ENCODE measurements at places on chromosomes 4 and X.

DNA sequence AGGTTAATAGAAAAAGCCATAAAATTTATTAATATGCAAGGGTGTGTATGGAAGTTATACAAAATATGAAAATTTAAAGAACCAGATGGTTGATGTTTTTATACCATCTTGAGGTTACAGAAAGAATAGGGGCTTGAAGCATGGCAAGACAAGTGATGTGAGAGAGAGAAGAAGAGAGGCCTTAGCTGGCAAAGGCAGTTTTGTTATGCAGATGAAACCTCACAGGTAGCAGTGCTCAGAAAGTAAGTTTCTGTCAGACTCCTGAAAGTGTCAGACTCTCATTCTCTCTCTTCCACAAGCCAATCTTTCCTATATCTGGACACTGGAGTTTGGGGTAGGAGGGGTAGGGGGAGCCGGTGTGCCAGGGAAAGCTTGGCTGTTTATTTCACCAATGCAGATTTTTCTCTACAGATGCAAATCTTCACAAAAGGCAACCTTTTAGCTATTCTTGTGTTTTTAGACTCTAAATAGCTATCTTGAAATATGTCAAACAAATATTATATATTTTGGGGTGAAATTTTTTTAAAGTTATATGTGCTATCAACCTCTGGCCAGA, 124.5 kb downstream of the CFAP299 start:
- H3K27ac ChIP-seq = no peak overlapping the region
- no peak for DNase-seq
- H3K36me3 ChIP-seq = peaks cover 13% of the 10 kb centered on the region
- peaks cover 11% of the 10 kb centered on the region for H3K4me1 ChIP-seq

DNA sequence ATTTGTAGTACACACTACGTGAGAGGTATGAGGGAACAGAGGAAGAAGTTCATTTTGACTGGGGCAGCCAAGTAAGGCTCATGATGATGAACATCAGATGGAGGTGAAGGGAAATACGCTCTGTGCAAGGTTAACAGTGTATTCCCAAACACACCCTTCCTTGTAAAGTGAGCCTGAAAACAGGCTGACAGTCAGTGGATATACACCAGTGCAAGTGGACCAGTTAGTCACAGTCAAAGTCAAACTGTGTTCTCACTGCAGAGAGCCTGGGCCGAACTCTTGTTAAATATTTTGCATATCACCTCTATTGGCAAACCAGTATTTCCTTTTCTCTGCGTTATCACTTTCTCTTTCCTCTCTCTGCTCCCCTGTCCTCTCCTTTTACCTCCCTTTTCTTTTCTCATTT, 23.4 kb upstream of the RHOH start:
- DNase-seq = no peak
- H3K36me3 ChIP-seq = peaks cover 3% of the 10 kb centered on the region
- H3K27ac ChIP-seq = peak overlapping the region; percentile 54
- no peaks in the 10 kb centered on the region for H3K27me3 ChIP-seq

GRCh38 chr4:80072228-80072743, 743 bp downstream of the ANTXR2 start:
- peaks cover 71% of the 10 kb centered on the region for H3K4me1 ChIP-seq
- H3K4me3 ChIP-seq = peak overlapping the region; percentile 95
- no peaks in the 10 kb centered on the region for H3K27me3 ChIP-seq
- peak overlapping the region; percentile 89 for H3K27ac ChIP-seq

DNA sequence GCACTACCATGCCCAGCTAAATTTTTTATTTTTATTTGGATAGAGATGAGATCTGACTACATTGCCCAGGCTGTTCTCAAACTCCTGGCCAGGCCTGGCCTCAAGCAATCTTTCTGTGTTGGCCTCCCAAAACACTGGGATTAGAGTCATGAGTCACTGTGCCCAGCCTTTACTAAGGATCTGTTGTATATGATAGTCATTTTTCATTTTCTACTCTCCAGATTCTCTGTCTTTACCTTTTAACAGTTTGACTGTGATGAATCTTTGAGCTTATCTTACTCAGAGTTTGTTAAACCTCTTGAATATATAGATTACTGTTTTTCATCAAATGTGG, 161.8 kb downstream of the FNIP2 start:
- peaks cover 6% of the 10 kb centered on the region for H3K36me3 ChIP-seq
- no peak for DNase-seq
- H3K4me3 ChIP-seq = no peak overlapping the region
- H3K27ac ChIP-seq = no peak overlapping the region
- peaks cover 11% of the 10 kb centered on the region for H3K4me1 ChIP-seq
- H3K27me3 ChIP-seq = no peaks in the 10 kb centered on the region

- no peaks in the 10 kb centered on the region for H3K27me3 ChIP-seq
- no peaks in the 10 kb centered on the region for H3K36me3 ChIP-seq
- H3K4me1 ChIP-seq = no peaks in the 10 kb centered on the region
Observed at GRCh38 chr4:132001542-132001941, 1147.6 kb upstream of the PCDH10 start.

GRCh38 chrX:48703642-48704481, 7.3 kb downstream of the SUV39H1 start:
- DNase-seq = no peak
- H3K27ac ChIP-seq = no peak overlapping the region
- H3K27me3 ChIP-seq = no peaks in the 10 kb centered on the region
- peaks cover 49% of the 10 kb centered on the region for H3K36me3 ChIP-seq
- peaks cover 33% of the 10 kb centered on the region for H3K4me1 ChIP-seq

DNA sequence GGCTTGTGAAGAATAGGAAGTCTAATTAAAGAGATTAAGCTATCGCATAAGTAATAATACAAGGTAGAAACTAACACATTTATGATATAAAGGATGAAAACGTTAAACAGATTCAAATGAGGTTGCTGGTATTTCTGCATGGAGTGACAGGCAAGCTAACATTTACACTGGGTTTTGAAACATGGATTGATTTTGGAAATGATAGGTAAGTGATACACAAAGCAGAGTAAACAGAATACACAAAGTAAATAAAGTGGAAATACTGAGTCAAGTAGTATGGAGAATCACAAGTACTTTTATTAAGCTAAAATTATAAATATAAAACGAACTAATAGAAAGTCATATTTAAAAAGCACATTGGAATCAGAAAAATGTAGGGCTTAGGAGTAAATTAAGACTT, 665.3 kb downstream of the STPG2 start:
- no peak overlapping the region for H3K27ac ChIP-seq
- no peak for DNase-seq
- H3K27me3 ChIP-seq = no peaks in the 10 kb centered on the region
- H3K36me3 ChIP-seq = no peaks in the 10 kb centered on the region
- no peaks in the 10 kb centered on the region for H3K4me1 ChIP-seq

DNA sequence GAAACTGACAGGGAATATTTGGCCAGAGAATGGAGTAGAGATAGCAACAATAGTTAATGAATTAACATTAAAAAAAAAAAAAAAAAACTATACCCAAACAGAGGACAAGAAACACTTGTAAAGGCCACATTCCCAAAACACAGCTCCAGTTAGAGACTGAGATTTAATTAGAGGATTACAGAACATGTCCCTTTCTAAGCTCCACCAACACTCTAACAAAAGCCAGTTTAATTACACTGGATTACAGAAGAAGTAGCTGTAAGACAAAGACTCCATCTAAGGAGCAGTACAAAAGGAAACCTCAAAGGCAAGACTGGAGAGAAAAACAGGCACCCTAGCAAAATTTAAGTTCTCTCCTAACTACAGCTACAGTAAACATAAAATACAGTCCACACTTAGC, 1247.7 kb upstream of the AGA start:
- DNase-seq = no peak
- H3K4me3 ChIP-seq = no peak overlapping the region
- H3K27me3 ChIP-seq = no peaks in the 10 kb centered on the region

- H3K27me3 ChIP-seq = no peaks in the 10 kb centered on the region
- no peaks in the 10 kb centered on the region for H3K4me1 ChIP-seq
- no peak for DNase-seq
- H3K4me3 ChIP-seq = no peak overlapping the region
- no peaks in the 10 kb centered on the region for H3K36me3 ChIP-seq
- no peak overlapping the region for H3K27ac ChIP-seq
Observed at GRCh38 chr4:16739997-16740624, 158.3 kb downstream of the LDB2 start.

DNA sequence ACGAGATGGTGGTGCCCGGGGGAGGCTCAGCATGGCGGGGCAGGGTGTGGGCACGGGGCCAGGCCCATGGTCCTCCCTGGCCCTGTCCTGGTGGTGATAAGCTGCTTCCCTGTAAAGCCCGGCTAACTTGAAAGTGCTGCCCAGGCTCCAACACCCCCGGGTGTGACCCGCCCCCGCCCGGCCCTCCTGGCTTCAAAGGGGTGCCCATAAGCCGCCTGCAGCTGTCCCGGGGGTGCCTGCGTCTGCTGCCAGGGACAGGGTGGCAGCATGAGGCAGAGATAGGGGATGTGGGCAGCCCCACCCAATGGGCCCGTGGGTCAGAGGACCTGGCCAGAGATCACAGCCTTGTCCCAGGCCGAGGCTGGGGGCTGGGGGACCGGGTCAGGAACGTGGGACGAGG, 18.1 kb downstream of the FGFRL1 start:
- no peaks in the 10 kb centered on the region for H3K27me3 ChIP-seq
- H3K4me1 ChIP-seq = peaks cover 5% of the 10 kb centered on the region
- H3K27ac ChIP-seq = no peak overlapping the region

- DNase-seq = no peak
- no peaks in the 10 kb centered on the region for H3K36me3 ChIP-seq
- no peak overlapping the region for H3K4me3 ChIP-seq
- H3K27ac ChIP-seq = no peak overlapping the region
- no peaks in the 10 kb centered on the region for H3K4me1 ChIP-seq
Observed at GRCh38 chr4:154911097-154911496, 130.0 kb downstream of the RBM46 start.

DNA sequence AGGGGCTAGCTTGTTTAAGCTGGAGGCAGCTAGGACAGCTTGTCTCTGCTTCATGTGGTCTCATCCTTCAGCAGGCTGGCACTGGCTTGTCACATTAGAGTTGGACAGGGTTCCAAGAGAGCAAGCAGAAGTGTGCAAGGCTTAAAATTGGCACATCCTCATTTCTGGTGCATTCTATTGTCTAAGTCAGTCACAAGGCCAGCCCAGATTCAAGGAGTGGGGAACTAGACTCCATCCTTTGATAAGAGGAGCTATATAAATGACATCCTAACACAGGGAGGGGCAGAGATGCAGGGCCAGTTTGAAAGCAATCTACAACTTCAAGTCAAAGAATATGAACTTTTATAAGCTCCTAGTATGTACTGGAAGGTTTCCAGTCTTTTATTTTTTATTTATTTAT, 313.2 kb downstream of the PTTG2 start:
- no peak overlapping the region for H3K27ac ChIP-seq
- DNase-seq = no peak
- peaks cover 3% of the 10 kb centered on the region for H3K4me1 ChIP-seq
- H3K4me3 ChIP-seq = no peak overlapping the region
- H3K27me3 ChIP-seq = no peaks in the 10 kb centered on the region
- H3K36me3 ChIP-seq = no peaks in the 10 kb centered on the region

DNA sequence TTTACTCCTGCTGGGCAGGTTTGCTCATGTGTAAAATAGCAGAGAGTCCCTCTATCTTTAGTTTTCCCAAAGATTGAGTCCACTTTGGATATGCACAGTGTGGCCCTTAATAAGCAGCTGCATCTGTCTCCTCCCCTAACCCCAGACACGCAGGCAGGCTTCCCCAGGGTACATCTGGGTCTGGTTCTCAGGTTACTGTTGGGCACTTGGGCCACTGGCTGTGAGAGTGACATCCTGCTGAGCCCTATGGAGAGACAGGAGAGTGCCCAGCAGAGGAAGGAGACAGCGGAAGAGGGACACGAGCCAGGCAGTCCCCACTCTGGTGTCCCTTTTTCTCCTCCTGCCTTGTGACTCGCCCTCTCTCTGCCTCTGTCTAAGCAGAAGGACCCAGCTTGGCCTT, 16.0 kb downstream of the XK start:
- H3K4me3 ChIP-seq = no peak overlapping the region
- no peak for DNase-seq
- H3K4me1 ChIP-seq = no peaks in the 10 kb centered on the region
- no peak overlapping the region for H3K27ac ChIP-seq
- H3K36me3 ChIP-seq = no peaks in the 10 kb centered on the region

DNA sequence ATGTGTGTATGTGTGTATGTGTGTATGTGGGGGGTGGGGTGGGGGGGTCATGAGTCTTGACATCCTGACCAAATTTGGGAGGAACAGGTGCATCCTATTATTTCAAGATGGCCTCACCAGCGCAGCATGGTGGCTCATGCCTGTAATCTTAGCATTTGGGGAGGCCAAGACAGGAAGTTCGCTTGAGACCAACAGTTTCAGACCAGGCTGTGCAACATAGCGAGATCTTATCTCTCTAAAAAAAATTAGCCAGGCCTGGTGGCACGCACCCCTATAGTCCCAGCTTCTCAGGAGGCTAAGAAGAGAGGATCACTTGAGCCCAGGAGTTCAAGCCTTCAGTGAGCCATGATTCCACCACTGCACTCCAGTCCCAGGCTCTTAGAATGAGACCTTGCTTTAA, 47.0 kb upstream of the DHRSX start:
- no peak overlapping the region for H3K27ac ChIP-seq
- DNase-seq = no peak
- no peaks in the 10 kb centered on the region for H3K36me3 ChIP-seq
- no peaks in the 10 kb centered on the region for H3K27me3 ChIP-seq

GRCh38 chr4:154349829-154350228, 141.8 kb downstream of the DCHS2 start:
- DNase-seq = no peak
- no peak overlapping the region for H3K4me3 ChIP-seq
- H3K27ac ChIP-seq = no peak overlapping the region
- H3K36me3 ChIP-seq = no peaks in the 10 kb centered on the region

DNA sequence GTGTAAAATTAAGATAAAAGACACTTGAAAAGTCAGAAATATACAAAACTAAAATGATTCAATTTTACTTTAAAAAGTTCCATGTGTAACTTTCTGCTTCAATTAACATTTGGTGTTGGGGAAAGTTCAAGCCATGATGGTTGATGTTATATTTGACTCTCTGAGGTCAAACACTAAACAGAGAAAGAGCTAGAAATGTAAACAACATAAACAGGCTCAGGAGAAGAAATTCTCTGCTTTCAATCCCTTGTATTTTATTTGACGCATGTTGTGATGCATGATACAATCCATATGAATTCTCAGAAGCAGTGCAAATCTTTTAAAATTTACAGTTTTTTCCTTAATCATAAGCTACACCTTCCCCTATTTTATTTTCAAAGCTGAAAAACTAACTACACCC, 822.4 kb downstream of the PCDH18 start:
- H3K27ac ChIP-seq = no peak overlapping the region
- no peaks in the 10 kb centered on the region for H3K27me3 ChIP-seq
- no peak for DNase-seq
- H3K4me1 ChIP-seq = no peaks in the 10 kb centered on the region
- no peaks in the 10 kb centered on the region for H3K36me3 ChIP-seq
- H3K4me3 ChIP-seq = no peak overlapping the region

- H3K4me3 ChIP-seq = no peak overlapping the region
- H3K4me1 ChIP-seq = peaks cover 11% of the 10 kb centered on the region
- H3K27ac ChIP-seq = no peak overlapping the region
- H3K27me3 ChIP-seq = peaks cover 3% of the 10 kb centered on the region
Observed at GRCh38 chr4:38489011-38489861, 174.8 kb upstream of the KLF3 start.

DNA sequence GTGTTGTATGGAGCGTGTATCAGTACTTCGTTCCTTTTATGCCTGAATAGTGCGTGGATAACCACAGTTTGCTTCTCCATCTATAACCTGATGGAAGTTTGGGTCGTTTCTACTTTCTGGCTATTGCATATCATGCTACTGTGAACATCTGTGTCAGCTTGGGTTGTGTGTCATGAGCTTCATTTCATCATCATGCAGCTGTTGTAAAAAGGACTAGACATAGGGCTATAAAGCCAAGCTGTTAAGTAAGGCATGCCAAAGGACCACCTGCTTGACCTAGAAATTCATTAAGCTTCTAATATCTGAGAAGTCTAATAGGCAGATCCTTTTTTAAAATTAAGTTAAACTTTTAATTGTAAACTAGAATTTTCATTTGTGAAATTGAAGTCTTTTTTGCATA, 18.4 kb downstream of the SMS start:
- H3K36me3 ChIP-seq = peaks cover 4% of the 10 kb centered on the region
- DNase-seq = no peak
- H3K4me1 ChIP-seq = peaks cover 29% of the 10 kb centered on the region
- no peaks in the 10 kb centered on the region for H3K27me3 ChIP-seq
- no peak overlapping the region for H3K27ac ChIP-seq
